ENCODE measurements at places on chromosomes 1 and 21. TPM values are rescaled to one million over a fixed set of nuclear protein-coding genes. Genes with fewer than 3 reads are reported as not detected.

CCDC185 gene
- not detected for polyA plus RNA-seq

LYPLA2 gene
- polyA plus RNA-seq = 61.1 TPM

DNA sequence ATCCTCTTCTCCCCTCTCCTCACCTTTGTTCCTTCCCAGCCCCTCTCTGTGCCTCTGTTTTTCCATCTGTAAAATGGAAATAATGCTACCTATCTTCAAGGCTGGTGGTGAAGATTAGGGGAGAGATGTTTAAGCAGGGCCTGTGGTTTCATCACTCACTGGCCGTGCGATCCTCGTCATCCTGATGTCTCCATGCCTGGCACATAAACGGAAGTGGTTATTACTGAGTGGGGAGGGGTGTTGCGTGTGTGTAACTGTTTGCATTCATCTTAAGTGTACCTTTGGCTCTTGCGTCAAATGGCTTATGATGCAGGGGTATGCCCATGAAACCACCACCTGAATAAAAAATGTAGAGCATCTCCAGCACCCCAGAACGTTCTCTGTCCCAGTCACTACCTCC, 17.2 kb upstream of the C1QA start:
- no peak for DNase-seq
- no peak overlapping the region for H3K4me3 ChIP-seq
- H3K4me1 ChIP-seq = no peaks in the 10 kb centered on the region
- no peak overlapping the region for H3K27ac ChIP-seq
- H3K27me3 ChIP-seq = peaks cover 4% of the 10 kb centered on the region

- H3K27ac ChIP-seq = no peak overlapping the region
- no peaks in the 10 kb centered on the region for H3K27me3 ChIP-seq
- H3K36me3 ChIP-seq = no peaks in the 10 kb centered on the region
- H3K4me3 ChIP-seq = no peak overlapping the region
- DNase-seq = no peak
- H3K4me1 ChIP-seq = no peaks in the 10 kb centered on the region
Observed at GRCh38 chr1:96358057-96358456, 363.5 kb upstream of the PTBP2 start.

GRCh38 chr1:195096051-195096521, 1512.2 kb downstream of the KCNT2 start:
- no peak overlapping the region for H3K4me3 ChIP-seq
- no peaks in the 10 kb centered on the region for H3K36me3 ChIP-seq
- H3K27me3 ChIP-seq = no peaks in the 10 kb centered on the region

DNA sequence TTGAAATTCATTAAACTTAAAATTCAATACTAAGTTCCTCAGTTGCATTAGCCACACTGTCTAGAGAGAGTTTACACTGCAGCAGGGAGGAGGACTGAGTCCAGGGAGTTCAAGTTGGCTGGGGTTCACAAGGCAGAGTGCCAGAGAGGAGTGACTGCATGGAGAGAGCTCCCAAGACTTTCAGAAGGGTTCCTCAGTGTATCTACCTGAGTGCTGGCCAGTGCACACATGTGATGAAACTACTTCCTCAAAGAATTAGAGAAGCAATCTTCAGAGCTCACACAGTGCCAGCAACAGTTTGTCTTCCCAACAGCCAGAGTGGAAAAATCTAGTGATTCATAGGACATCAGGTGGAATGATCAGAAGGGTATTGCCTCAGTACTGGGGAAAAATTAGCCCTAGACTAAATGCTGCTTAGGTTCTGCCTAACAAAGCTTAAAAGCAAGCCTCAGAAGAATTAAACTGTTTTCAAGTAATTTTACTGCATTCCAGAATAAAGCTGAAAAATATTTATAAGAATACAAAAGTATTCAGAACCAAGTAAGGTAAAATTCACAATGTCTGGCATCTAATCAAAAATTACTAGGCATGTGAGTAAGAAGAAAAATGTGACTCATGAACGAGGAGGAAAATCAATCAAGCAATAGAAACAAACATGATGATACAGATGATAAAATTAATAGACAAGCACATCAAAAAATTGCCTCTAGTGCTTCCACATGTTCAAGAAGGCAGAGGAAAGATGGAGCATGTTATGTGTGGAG, 10.4 kb upstream of the WNT3A start:
- no peak for DNase-seq
- no peaks in the 10 kb centered on the region for H3K4me1 ChIP-seq
- H3K4me3 ChIP-seq = no peak overlapping the region
- peaks cover 30% of the 10 kb centered on the region for H3K27me3 ChIP-seq

- no peak overlapping the region for H3K27ac ChIP-seq
- no peaks in the 10 kb centered on the region for H3K27me3 ChIP-seq
- no peaks in the 10 kb centered on the region for H3K4me1 ChIP-seq
Observed at GRCh38 chr1:46623743-46624644, 7.4 kb upstream of the MOB3C start.

DNA sequence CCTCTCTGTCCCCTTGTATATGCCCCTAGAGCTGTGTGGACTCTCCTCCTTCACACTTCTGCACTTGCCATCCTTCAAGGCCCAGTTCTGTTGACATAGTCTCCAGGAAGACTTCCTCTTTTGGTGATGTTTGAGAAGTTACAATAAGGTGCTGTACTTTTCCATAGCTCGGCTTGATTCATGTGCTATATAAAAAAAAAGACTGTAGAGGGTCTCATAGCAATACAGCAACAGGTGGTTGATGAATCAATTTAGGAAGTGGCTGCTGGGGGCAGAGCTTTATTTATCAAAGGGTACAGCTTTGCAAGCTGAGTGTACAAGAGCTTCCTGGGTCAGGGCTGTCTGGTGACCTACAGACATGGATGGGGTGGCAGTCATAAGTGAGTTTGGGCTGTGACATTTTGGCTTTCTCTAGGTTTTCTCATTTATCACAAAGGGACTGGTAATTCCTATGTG, 102.7 kb downstream of the RUNX1 start:
- no peak for DNase-seq
- H3K36me3 ChIP-seq = no peaks in the 10 kb centered on the region
- H3K4me1 ChIP-seq = no peaks in the 10 kb centered on the region
- no peak overlapping the region for H3K4me3 ChIP-seq

SPAG17 gene
- not detected for polyA plus RNA-seq

GRCh38 chr1:228278432-228278941, 70.6 kb downstream of the OBSCN start:
- H3K4me1 ChIP-seq = peaks cover 22% of the 10 kb centered on the region
- H3K4me3 ChIP-seq = no peak overlapping the region
- no peaks in the 10 kb centered on the region for H3K27me3 ChIP-seq
- H3K27ac ChIP-seq = no peak overlapping the region
- H3K36me3 ChIP-seq = no peaks in the 10 kb centered on the region

- peak overlapping the region; percentile 84 for H3K27ac ChIP-seq
- no peaks in the 10 kb centered on the region for H3K4me1 ChIP-seq
- peaks cover 4% of the 10 kb centered on the region for H3K27me3 ChIP-seq
- DNase-seq = no peak
- peak overlapping the region; percentile 42 for H3K4me3 ChIP-seq
Observed at GRCh38 chr1:158998781-158999161, 10.9 kb upstream of the IFI16 start.

DNA sequence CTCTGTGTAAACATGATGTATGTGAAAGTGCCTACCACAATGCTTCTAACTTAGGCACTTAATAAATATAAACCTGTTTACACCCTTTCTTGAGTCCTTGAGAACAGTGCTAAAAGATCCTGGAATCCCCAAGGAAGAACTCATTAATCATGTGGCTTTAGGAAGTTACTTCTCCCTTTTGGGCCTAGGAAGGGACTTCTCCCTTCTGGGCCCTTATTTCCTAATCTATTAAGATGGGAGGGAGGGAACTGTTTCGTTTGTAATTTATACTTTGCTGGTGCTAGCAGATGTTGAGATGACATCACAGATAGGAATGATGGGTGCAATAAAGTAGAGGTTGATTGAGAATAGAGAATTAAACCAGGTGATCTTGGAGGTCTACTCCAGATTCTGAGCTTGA, 1.2 kb downstream of the BTF3L4 start:
- H3K4me1 ChIP-seq = peaks cover 52% of the 10 kb centered on the region
- no peaks in the 10 kb centered on the region for H3K27me3 ChIP-seq
- peak; percentile 9 for DNase-seq
- H3K27ac ChIP-seq = peak overlapping the region; percentile 95

Measured in stomach (tissue), 19 donors.